Activated T-cell treated with anti-CD3 and anti-CD28 coated beads, Interleukin-2, amount 50 U/mL, for 48 hours (primary cell): ENCODE measurements at places on chromosomes 4 and X.
A peak's percentile ranks its signal among the peaks of the same experiment; 100 is the strongest.

DNA sequence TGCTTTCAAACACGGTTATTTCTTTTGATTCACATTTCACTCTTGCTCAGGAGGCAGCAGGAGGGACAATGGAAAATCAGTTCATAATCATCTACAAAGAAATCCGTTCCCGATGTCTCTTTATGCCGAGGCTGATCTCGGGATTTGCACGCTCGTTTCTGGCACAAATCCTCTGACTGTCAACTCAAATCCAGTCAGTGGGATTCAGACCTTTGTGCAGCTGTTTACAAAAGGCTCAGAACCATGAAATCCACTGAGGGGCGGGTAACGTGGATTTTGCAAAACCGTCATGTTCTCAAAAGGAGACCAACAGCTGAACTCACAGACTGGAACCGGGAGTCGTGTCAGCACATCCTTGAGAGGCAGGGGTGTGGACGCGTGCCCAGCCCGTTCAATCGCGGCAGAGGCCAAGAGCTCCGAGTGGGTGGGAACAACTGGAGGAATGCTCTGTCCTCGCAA is 46.4 kb downstream of the ACOX3 start:
- no peak for DNase-seq

DNA sequence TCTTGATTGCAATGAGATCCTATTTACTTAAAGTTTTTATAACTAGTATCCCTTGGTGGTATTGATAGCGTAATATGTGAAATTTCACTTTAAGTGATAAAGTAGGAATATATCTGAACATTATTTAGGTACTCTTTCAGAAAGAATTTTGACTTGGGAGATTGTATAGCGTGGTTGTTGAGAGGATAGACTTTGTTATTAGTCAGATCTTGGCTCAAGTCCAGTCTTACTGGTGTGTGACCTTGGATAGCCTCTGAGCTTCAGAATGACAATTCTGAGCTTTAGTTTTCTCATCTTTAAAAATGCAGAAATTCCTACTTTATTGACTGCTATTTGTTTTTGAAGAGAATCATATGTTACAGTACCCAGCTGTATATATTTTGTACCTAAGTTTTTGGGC is 32.6 kb downstream of the DCK start:
- DNase-seq, result no peak

- no peak for DNase-seq
Observed at GRCh38 chr4:181424362-181425016, 818.7 kb upstream of the TENM3 start.

GRCh38 chr4:52883707-52884669 is 21.9 kb downstream of the RASL11B start:
- DNase-seq, result no peak

DNA sequence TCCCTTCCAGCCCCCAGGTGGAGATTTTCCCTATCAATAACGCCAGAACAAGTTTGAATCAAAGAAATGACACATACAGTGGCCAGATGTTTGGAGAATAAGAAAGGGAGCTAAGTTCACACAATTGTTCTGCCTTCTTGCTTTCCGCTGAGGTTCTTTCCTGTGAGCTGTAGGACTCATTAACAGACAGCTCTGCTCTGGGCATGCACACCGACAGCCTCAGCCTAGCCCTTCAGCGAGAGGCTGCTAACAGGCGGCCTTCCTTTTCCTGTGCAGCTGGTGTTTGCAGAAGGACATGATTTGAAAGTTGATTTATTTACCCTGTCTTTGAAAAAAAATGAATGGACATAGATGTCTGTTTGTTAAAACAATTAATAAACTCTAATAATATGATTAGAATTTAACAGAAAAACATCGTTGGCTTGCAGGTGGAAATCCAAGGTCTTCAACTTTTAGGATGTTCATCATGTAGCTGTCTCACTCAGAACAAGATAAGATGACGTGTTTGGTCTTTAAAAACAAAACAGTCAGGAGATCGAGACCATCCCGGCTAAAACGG is 183.3 kb downstream of the KDR start:
- DNase-seq, result peak; percentile 26

- no peak for DNase-seq
Observed at GRCh38 chrX:16586377-16587112, 63.4 kb upstream of the S100G start.

DNA sequence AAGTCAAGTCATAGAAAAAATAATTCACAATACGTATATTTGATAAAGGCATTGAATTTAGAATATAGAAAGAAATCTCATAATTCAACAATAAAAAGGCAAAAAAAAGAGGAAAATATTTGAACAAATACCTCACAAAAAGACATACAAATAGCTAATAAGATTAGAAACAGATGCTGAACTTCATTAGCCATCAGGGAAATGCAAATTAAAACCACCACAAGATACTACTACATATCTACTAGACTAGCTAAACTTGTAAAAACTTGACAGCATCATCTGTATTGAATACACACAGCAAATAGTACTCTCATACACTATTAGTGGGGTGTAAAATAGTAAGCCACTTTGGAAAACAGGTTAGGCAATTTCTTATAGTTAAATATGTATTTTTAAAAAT is 128.7 kb upstream of the TLL1 start:
- no peak for DNase-seq

GRCh38 chr4:89284828-89285227 is 22.8 kb downstream of the GPRIN3 start:
- DNase-seq, result no peak

DNA sequence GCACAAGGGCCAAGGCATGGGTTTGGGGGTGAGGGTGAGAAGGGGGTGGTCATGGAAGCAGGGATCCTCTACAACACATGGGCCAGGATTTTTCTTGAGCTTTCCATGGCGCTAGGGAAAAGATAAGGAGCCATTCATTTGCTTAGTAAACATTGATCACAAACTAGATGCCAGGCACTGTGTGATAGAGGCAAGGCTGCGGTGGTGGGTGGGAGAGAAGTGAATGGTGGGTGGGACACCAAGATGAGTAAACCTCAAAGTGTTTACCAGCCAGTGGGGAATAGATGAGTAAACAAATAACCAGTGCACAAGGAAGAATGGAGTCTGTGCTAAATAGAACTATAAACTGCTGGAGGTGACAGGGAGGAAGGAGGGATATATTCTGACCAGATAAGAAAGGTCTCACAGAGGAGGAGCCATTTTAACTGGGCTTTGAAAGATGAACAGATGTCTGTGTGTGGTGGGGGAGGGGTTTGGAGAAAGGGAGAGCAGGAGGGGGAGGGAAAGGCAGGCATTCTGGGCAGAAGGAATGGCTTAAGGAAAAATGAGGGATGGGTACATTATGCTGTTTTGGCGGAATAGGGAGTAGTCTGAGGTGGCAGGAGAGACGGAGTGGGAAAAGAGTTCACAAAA is 48.0 kb upstream of the LAS1L start:
- DNase-seq, result no peak

- DNase-seq, result no peak
Observed at GRCh38 chrX:150282953-150283352, 80.2 kb upstream of the MAMLD1 start.

DNA sequence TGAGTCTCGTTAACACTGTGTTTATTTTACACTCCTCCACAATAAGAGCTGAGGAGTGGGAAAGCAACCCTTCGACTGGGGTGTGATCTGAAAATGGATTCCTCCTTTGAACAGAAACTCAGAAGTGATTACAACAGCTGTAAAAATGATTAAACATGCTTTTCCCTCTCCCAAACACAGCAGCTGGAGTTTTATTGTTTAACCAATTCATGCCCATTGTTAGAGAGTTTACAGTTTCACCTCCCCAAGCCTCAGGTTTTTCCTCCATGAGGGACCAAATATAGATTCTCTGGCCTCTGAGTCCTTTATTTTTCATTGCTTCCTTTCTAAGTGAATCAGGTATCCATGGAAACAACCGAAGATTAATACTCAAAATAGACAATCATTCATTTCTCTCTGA is 263.0 kb upstream of the TAPT1 start:
- no peak for DNase-seq

- no peak for DNase-seq
Observed at GRCh38 chr4:131974730-131975129, 1174.4 kb upstream of the PCDH10 start.

GRCh38 chr4:53183754-53184153 is 182.1 kb downstream of the SCFD2 start:
- no peak for DNase-seq

- no peak for DNase-seq
Observed at GRCh38 chr4:188396037-188396436, 256.8 kb downstream of the TRIML1 start.

DNA sequence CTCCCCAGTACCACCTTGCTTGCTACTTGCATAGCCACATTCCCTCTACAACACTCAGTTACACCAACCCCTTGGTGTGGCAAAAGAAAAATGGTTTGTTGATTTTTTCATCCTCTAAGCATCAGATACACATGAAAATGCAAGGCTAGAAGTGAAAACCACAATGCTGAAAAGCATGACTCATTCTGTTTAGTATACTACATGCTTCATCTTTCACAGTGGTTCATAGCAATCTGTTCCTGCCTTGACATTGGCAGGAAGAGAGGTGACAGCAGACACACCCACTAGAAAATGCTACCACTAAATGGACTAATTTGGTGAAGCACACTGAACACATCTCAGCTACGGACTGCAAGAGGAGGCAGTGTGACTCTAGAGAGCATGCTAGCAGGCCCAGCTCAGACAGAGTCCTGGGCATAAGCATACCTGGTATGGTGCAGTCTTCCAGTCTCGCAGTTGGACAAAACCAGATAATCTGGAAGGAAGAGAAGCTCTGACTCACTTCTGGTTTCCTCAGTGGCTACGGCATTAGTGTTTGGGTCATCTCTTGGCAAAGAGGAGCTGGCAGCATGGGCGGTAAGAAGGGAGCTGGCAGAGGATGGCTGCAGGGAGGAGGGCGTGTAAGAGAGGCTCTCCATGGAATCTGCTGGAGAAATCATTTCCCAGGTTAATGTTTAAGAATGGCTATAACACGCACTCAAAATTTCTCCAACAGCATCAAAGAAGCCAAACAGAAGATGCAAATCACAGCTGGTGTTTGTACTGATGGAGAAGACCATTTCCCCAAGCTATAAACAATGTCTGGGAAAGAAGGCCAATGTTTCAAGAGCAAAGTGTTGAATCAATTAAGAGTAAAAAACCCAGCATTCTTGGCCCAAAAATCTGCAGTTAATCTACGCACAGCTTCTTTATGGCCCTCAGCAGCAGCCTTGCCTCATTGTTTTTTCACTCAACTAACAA is 37.8 kb downstream of the GAB3 start:
- peak; percentile 38 for DNase-seq

- no peak for DNase-seq
Observed at GRCh38 chrX:9912351-9913145, 54.6 kb upstream of the CLDN34 start.

- DNase-seq, result no peak
Observed at GRCh38 chr4:41935652-41936021, 408 bp downstream of the TMEM33 start.

GRCh38 chrX:36504625-36505024 is 503.5 kb upstream of the FAM47C start:
- no peak for DNase-seq

DNA sequence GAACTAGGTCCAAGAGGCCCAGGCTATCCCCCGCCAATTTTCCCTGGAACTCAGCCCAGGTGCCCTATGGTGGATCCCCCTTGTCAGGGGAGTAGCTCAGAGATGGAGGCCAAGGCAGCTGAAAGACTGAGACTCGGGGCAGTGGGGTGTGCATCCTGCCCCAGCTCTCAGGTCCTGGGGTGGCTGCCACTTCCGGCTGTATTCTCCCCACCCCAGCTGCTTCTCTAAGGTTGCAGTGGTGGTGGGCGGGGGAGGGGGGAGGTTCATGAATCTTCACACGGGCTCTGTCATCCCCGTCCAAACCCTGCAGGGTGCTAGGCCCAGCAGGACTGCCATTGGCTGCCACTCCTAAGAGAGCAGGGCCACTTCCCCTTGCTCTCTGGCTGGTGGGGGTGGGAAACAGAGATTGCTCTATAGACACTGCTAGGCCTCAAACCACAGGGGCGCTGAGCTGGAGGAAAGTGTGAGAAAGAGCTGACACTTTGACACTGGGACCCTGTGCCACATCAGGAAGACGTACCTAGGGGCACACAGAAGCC is 1.5 kb downstream of the SASH3 start:
- peak; percentile 80 for DNase-seq

GRCh38 chrX:131747173-131747572 is 203.3 kb downstream of the OR13H1 start:
- DNase-seq, result peak; percentile 74

- DNase-seq, result no peak
Observed at GRCh38 chrX:8971116-8971515, 62.8 kb downstream of the FAM9B start.

GRCh38 chrX:132822634-132823012 is 135.8 kb downstream of the HS6ST2 start:
- no peak for DNase-seq

DNA sequence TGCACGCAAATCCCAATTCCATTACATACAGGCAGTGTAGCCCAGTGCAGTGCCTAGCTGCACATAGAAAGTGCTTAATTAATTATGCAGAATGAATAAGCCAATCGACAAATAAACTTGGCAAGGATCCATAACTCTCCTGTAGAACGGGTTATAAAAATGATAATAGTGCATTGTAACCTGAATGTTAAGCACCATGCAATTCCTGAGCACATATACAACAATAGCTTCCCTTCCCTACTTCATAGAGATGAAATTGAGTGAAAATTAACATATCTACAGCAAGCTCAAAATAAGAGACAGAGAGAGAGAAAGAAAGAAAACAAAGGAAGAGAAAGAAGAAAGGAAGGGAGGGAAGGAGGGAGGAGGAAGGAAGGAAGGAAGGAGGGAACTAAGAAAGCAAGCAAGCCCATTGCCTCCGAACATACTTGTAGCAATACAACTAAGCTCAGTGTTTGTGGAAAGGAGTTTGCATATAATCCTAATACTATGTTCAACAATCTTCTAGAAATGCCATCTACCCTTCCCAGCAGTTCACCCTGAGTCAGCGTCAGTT is 1074.0 kb upstream of the LCORL start:
- no peak for DNase-seq

DNA sequence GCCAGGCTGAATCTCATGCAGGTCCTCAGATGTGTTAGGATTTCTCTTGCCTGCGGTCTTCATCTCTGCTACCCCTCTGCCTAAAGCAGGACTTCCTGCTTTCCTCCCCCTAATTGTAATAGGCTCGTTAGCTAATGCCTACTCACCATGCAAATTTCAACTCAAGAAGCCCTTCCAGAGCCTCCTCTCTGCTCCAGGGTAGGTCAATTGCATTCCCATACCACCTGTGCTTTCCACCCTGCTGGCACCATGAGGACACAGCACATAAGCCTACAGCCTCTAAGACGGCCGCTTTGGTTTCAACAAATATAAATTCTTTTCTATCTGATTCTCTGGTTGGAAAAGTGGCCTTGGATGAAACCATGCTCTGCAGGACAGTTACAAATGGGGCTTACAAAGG is 93.9 kb downstream of the QDPR start:
- DNase-seq, result no peak

DNA sequence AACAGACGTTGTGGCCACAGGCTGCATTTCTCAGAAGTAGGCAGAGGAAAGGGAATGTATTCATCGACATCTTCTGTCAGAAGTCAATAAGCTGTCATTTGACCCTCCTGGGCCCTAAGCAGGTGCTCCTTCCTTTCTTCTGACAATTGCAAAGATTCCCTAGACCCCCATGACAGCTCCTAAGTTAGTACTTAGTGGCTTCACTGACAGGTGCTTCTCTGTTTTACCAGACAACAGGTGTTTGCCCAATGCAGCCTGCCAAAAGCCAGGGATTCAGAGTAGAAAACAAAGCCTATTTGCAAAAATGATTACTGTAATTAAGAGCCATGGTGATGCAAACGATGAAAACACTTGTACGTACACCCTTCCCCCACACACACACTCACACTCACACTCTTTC is 7.5 kb upstream of the FGF5 start:
- DNase-seq, result no peak
